Activated CD4-positive, alpha-beta T cell treated with anti-CD3 and anti-CD28 coated beads for 36 hours (primary cell): ENCODE measurements at places on chromosomes 13 and 19.
A peak's percentile ranks its signal among the peaks of the same experiment; 100 is the strongest.

- DNase-seq: no peak
Observed at GRCh38 chr19:9939301-9939913, 3.1 kb upstream of the OLFM2 start.

DNA sequence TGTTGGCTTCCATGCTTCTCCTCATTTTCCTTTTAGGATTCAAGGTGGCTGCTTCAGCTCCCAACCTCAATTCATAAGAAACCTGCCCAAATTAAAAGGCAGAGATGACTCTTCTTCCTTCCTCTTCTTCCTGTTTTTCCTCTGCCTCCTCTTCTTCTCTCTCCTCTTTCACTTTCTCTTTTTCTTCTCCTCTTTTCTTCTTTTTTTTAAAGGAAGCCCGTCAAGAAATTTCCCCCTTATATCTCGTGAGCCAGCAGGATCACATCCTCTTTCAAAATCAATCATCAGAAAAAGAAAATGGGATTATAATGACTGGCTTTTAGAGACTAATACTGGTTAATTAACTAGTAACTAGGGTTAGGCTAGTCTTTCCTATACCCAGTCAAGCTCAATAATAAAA, 220.3 kb downstream of the NBEA start:
- no peak for DNase-seq

DNA sequence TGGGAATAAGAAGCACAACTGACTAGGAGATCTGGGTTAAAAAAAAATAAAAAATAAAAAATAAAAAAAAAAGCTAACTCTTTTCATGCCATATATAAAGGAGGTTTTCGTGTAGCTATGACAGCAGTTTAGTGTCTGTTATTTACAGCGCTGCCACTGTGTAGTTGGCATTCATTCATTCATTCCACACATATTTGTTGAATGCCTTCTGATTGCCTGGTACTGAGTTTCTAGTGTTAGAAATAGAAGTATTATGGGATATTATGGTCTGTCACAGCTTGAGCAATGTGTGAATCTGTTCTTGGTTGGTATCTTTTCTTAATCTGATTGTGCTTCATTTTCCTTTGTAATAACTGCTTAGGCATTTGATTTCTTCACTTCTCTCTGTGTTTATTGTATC, 237.4 kb downstream of the NBEA start:
- no peak for DNase-seq

GRCh38 chr13:54750521-54750920, 1721.9 kb downstream of the OLFM4 start:
- DNase-seq: no peak

GRCh38 chr19:34254698-34255432, 511 bp downstream of the GARRE1 start:
- peak; percentile 65 for DNase-seq
